ENCODE measurements at places on chromosomes 16 and 17. TPM values are rescaled to one million over a fixed set of nuclear protein-coding genes. Genes with fewer than 3 reads are reported as not detected.

DNA sequence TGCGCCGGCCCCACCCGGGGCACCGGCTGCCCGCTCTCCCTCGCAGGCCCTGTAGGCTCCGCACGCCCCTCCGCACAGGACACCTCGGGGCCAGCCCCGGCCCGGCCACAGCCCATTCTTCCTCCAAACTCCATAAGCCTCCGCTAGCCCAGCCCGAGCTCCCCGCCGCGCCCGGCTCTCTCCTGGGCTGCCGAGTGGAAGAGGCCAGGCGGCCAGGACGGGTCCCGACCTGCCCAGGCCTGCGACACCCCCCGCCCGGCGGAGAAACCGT lies 397 bp downstream of the NCOR1 start:
- peak overlapping the region; percentile 81 for H3K27ac ChIP-seq
- peaks cover 4% of the 10 kb centered on the region for H3K36me3 ChIP-seq
- H3K4me1 ChIP-seq: peaks cover 37% of the 10 kb centered on the region
- peak overlapping the region; percentile 94 for H3K4me3 ChIP-seq
- DNase-seq: peak; percentile 64
- no peaks in the 10 kb centered on the region for H3K27me3 ChIP-seq

DNA sequence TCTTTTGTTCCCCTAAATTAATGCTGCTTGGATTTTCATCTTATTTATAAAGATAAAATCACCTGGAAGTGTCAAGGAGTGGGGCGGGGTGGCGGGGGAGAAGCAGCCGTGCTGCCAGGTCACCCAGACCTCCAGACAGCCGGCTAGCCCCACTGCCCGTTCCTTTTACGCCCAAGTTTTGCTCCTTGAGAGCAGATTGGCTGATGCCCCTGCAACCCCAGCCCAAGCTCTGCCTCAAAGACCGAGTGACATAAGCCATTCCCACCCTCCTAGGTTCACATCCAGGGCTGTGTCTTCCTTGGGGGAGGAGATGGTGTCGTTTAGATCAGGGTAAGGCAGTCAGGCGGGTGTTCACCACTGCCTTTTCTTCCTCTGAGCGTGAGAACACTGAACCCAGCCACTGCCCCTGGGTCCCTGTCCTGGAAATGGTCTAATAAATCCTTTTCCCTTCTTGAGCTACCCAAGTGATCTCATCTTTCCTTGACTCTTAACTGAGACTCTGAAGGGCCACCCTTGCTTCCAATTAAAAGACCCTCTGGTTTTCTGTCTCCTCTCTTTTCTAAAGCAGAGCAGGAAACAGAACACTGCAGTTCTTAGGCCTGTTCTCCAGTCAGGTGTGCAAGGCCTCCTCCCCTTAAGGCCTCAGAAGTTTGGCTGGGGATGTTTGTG lies 5.7 kb downstream of the PDF start:
- H3K27ac ChIP-seq: no peak overlapping the region
- DNase-seq: no peak
- H3K4me1 ChIP-seq: peaks cover 47% of the 10 kb centered on the region
- no peaks in the 10 kb centered on the region for H3K27me3 ChIP-seq
- no peak overlapping the region for H3K4me3 ChIP-seq

DNA sequence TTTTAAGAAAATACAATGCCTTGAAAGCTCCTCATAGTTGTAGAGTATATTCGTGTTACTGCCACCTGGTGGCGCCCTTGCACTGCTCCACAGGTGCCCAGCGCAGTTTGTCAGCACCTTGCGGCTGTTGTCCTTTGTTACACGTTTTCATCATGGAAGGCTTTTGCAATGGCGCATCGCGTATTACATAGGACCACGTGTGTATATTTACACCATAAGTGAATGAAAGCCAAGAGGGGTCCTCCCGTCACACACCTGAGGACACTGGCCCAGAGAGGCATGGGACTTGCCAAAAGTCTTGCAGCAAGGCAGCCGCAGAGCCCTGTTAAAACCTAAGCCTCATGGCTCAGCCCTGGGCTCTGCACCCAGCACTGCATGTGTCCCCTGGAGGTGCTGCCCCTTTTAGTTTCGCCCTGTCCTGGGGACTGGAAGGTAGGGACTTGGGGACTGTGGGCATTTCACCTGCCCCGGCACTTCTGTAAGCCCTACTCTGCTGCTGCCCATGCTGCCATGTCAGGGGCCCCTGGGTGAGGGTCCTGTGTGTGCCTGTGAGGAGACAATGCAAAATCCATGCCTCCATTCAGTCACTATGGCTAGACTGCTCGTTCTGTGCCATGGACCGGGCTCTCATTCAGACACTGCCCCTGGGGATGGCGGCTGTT lies 24.3 kb downstream of the POLR3E start:
- peaks cover 2% of the 10 kb centered on the region for H3K4me1 ChIP-seq
- no peaks in the 10 kb centered on the region for H3K27me3 ChIP-seq
- peaks cover 20% of the 10 kb centered on the region for H3K36me3 ChIP-seq

DNA sequence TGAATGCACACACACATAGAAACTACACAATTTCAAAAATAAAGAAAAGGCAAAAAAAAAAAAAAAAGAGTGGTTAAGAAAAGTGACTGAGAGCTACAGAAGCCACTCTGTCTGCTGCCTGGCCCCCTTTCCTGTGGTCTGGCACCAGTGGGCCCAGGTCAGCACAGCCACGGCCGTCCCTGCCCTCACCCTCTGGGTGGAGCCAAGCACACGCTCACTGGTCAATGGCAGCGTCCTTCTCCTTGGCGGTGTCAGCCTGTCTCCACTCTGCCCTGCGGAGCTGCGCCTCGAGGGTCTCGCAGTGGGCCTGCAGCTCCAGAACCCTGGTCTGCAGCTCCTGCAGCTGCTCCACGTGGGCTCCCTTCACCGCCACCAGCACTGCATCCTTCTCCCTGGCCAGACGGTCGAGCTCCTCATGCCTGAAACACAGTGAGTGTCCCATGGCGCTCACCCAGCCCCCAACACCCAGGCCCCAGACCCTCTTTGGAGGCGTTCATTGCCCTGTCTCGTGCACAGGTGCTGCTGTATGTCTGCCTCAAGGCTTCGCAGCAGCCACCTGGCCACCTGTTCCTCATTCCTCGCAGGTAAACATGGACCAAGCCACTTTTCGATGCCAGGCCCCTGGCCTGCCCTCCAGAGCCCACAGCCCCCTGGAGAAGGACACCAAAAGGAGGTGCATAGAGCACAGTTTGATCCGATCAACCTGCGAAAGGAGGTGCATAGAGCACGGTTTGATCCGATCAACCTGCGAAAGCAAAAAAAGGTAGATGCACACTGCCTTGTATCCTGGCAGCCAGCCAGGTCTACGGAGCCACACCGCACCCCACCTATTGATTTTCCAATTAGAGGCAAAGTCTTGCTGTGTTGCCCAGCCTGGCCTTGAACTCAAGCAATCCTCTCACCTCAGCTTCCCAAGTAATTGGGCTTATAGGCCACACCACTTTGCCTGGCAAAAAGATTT lies 24.4 kb downstream of the CCDC57 start:
- H3K4me1 ChIP-seq: no peaks in the 10 kb centered on the region
- H3K36me3 ChIP-seq: peaks cover 10% of the 10 kb centered on the region
- no peak overlapping the region for H3K27ac ChIP-seq
- no peak overlapping the region for H3K4me3 ChIP-seq
- no peaks in the 10 kb centered on the region for H3K27me3 ChIP-seq

DNA sequence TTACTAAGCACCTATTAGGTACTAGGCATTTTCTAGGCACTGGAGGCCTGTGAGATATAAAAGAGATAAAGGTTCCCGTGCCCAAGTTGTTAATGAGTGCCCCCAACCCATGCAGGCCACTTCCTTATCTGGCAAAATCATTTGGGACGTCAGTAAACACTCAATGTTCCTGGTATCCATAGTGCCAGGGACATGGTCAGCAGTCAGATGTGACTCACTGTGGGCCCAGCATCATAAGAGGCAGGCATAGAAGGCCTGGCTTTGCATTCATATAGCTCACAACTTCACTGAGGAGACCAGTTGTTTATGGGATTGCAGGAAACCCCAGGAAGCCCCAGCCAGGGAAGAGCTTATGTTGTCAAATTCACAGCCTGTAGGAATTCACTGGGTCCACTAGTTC lies 81.1 kb downstream of the MRC2 start:
- H3K4me3 ChIP-seq: no peak overlapping the region
- peaks cover 4% of the 10 kb centered on the region for H3K4me1 ChIP-seq
- no peak for DNase-seq
- H3K36me3 ChIP-seq: no peaks in the 10 kb centered on the region
- H3K27ac ChIP-seq: no peak overlapping the region
- peaks cover 45% of the 10 kb centered on the region for H3K27me3 ChIP-seq

- no peak overlapping the region for H3K4me3 ChIP-seq
- H3K27ac ChIP-seq: peak overlapping the region; percentile 55
- no peaks in the 10 kb centered on the region for H3K36me3 ChIP-seq
- H3K27me3 ChIP-seq: peaks cover 19% of the 10 kb centered on the region
- no peak for DNase-seq
These were observed 30.6 kb upstream of the MMD start for GRCh38 chr17:55452139-55452790.

The GRB7 gene
- total RNA-seq: 0.19 TPM

The HOXB5 gene
- not detected for total RNA-seq
